ENCODE measurements at places on chromosomes 1 and 21. TPM values are rescaled to one million over a fixed set of nuclear protein-coding genes. Genes with fewer than 3 reads are reported as not detected.

- no peak overlapping the region for H3K4me3 ChIP-seq
- no peaks in the 10 kb centered on the region for H3K27me3 ChIP-seq
- peaks cover 85% of the 10 kb centered on the region for H3K36me3 ChIP-seq
- H3K27ac ChIP-seq, result no peak overlapping the region
Observed at GRCh38 chr21:44398499-44398898, 45.1 kb downstream of the TRPM2 start.

- no peak overlapping the region for H3K4me3 ChIP-seq
- no peak overlapping the region for H3K27ac ChIP-seq
- H3K27me3 ChIP-seq, result no peaks in the 10 kb centered on the region
- no peaks in the 10 kb centered on the region for H3K4me1 ChIP-seq
Observed at GRCh38 chr1:211213702-211214101, 45.5 kb upstream of the RCOR3 start.

Gene GABPA
- 20.1 TPM for polyA plus RNA-seq

GRCh38 chr1:220409771-220410595, 118.0 kb upstream of the MARK1 start:
- H3K36me3 ChIP-seq, result no peaks in the 10 kb centered on the region
- H3K4me3 ChIP-seq, result no peak overlapping the region
- no peak for DNase-seq
- H3K4me1 ChIP-seq, result no peaks in the 10 kb centered on the region

Gene RIPK4
- 0.09 TPM for polyA plus RNA-seq

Gene TEX38
- not detected for polyA plus RNA-seq

Gene PSRC1
- polyA plus RNA-seq, result 7.1 TPM

DNA sequence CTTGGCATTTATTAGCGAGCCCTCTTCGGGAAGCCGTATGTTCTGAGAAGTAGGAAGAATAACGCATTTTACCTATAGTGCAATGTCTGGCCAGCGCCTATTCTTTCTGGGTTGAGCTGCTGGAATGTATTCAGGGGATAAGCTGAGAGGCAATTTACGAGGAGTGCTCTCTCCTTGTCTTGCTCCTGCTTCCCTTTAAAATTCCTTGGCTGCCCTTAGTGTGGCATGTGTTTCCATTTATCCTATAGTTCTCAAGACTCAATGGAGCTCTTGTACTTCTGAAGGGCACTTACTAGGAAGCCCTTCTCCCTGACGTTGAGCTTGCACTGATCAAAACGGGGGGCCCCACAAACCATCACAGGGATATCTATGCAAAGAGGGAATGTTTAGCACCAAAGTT, 364.6 kb downstream of the DISC1 start:
- DNase-seq, result no peak
- H3K4me1 ChIP-seq, result peaks cover 15% of the 10 kb centered on the region
- H3K27me3 ChIP-seq, result no peaks in the 10 kb centered on the region

DNA sequence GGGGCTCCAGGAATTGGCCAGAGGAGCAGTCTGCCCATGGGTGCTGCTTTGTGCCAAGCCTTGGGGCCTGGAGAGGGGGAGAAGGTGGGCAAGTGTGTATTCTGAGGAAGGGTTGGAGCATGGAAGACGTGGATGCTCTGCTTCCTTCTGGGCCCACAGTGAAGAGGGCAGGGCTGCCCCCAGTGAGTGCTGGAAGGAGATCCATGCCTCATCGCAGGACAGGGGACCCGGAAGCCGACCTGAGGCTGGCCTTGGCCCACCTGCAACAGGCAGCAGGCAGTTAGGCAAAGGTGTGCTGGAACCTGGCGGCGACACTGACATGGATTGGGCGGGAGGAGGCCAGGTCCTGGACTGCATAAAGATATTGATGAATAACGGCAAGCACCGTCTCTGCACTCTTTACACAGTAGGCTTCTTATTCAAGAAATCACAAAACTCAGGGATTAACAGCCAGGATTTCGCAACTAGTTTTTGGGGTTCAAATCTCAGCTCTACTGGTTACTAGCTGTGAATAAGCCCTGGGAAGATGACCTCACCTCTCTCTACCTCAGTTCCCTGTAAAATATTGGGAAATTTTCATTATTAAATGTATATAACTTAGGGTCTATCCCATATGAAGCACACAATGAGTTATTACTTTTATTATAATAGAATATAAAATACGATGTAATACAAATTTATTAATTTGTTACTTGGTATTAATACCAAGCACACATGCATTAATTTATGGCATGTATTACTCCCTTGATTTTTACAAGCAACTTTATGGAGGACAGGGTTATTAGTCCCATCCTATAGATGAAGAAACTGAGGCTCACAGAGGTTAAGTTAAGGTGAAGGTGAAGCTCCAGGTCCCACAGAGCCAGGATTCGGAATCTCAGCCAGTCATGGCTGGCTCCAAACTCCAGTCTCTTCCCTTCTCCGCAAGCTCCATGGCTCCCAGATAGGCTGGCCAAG, 62.3 kb downstream of the DHRS3 start:
- H3K4me1 ChIP-seq, result no peaks in the 10 kb centered on the region
- no peaks in the 10 kb centered on the region for H3K36me3 ChIP-seq
- H3K27me3 ChIP-seq, result no peaks in the 10 kb centered on the region
- H3K4me3 ChIP-seq, result no peak overlapping the region
- DNase-seq, result no peak

Gene SAMD11
- not detected for polyA plus RNA-seq

DNA sequence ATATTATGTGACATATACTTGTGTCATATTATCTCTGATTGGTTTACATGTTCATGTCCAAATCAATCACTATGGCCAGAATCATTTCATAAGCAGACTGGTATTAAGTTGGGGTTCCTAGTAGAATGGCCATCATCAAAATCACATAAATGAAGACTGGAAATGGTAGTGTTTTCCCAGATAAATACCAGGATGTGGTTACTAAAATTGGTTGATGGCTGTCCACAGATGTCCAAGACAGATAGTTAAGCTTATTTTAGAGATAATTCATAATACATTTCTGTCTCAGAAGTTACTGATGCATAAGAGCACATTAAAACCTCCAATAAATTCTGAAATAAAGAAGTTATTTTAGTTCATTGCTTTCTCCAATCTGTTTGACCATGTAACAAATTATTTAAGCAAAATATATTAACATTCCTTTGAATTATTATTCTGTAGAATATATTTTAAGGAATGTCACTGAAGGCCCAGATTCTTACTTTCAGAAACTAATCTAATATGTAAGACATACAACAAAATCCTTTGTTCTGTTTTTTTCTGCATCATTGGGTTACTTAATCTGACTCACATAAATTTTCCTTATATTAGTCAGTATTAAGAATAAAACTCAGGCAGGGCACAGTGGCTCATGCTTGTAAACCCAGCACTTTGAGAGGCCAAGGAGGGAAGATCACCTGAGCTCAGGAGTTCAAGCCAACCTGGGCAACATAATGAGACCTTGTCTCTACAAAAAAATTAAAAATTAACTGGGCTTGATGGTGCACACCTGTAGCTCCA, 483.9 kb downstream of the PTPRC start:
- H3K4me3 ChIP-seq, result no peak overlapping the region
- no peaks in the 10 kb centered on the region for H3K36me3 ChIP-seq
- no peaks in the 10 kb centered on the region for H3K27me3 ChIP-seq
- no peak for DNase-seq
- no peak overlapping the region for H3K27ac ChIP-seq

GRCh38 chr21:41873005-41873404, 6.1 kb downstream of the PRDM15 start:
- H3K27ac ChIP-seq, result no peak overlapping the region
- peaks cover 10% of the 10 kb centered on the region for H3K4me1 ChIP-seq
- no peak overlapping the region for H3K4me3 ChIP-seq
- DNase-seq, result no peak
- no peaks in the 10 kb centered on the region for H3K36me3 ChIP-seq

GRCh38 chr1:84272401-84272800, 29.1 kb upstream of the SAMD13 start:
- no peak overlapping the region for H3K4me3 ChIP-seq
- no peak overlapping the region for H3K27ac ChIP-seq
- DNase-seq, result no peak

Gene HLX
- 43.0 TPM for polyA plus RNA-seq

DNA sequence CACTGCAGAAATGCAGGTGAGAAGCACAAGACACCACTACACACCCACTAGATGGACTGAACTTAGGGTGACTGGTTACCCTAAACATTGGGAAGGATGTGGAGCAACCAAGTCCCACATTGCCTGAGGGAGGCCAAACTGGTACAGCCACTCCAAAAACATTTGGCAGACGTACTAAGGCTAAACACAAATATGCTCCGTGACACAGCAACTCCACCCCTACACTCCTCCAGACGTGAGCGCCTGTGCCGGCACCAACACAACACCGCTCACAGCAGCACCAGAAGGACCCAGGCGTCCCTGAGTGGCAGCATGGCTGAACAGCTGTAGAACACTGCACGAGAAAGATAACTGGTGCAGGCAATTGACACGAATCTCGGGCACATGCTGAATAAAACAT, 14.7 kb downstream of the PTTG1IP start:
- peaks cover 10% of the 10 kb centered on the region for H3K4me1 ChIP-seq
- DNase-seq, result no peak
- H3K27me3 ChIP-seq, result no peaks in the 10 kb centered on the region
- peaks cover 78% of the 10 kb centered on the region for H3K36me3 ChIP-seq
- H3K4me3 ChIP-seq, result no peak overlapping the region

Gene KPRP
- not detected for polyA plus RNA-seq

Data from CD14-positive monocyte (primary cell).